ENCODE measurements at places on chromosomes 2 and 18.

DNA sequence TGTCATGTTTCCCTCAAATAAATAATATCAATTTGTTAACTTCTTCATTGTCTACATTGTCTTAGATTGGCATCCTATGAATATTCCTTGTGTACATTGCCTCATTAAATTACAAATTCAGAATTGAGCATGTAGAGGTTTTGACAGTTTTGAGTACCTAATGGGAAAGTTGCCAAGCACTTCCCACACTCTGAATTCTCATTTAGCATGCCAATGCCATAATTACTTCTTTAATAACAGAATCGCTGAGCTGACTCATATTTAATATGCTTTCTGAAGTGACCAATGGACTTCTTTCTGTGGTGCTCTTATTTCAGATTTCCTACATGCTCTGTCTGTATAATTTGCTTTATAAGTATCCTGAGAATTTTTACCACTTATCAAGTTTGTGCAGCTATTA is 114.4 kb upstream of the NOL4 start:
- DNase-seq: no peak

GRCh38 chr2:26873286-26873983 is 25.5 kb downstream of the DPYSL5 start:
- DNase-seq: no peak

- no peak for DNase-seq
These were observed 191.0 kb downstream of the ZEB2 start for GRCh38 chr2:144328938-144329337.

GRCh38 chr2:6337472-6337820 is 528.3 kb downstream of the CMPK2 start:
- DNase-seq: no peak

DNA sequence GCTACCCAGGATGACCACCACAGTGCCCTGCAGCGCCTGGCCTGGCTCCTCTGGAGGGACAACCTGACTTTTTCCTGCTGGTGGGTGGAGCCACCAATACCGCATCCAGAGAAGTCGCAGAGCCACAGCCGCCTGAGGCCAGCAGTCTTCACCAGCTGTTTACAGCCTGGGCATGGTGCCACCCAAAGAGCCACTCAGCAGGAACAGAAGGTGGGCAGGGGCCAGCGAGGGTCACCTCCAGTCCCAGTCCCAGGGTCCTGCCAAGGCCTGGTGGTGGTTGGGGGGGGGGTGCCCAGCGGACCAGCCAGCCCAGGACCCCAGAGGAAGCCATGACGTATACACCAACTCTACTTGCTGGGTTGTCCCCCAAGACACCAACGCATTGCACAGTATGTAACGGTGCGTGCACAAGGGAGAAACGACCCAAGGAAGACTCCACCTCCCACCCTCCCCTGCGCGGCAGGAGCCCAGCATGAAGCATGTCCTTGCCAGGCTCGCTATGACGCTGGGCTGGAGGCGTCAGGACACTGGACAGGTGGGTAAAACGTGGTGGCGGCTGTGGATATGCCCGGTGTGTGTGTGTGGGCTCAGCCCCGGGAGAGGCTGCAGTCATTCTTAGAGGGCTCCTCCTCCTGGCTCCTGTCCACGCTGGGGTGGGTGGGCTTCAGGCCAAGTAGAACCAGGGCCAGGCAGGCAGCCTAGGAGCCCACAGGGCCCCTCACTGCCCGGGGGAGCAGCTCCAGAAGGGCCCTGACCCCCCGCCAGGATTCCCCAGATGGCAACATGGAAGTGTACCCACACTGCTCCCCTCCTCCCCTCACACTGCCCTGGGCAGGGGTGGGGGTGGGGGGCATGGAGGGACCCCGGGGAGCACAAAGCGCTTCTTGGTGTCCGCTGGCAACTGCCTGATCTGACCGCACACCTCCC is 49.3 kb downstream of the HS6ST1 start:
- no peak for DNase-seq

- no peak for DNase-seq
These were observed 1.5 kb upstream of the SLC30A3 start for GRCh38 chr2:27264253-27264752.

DNA sequence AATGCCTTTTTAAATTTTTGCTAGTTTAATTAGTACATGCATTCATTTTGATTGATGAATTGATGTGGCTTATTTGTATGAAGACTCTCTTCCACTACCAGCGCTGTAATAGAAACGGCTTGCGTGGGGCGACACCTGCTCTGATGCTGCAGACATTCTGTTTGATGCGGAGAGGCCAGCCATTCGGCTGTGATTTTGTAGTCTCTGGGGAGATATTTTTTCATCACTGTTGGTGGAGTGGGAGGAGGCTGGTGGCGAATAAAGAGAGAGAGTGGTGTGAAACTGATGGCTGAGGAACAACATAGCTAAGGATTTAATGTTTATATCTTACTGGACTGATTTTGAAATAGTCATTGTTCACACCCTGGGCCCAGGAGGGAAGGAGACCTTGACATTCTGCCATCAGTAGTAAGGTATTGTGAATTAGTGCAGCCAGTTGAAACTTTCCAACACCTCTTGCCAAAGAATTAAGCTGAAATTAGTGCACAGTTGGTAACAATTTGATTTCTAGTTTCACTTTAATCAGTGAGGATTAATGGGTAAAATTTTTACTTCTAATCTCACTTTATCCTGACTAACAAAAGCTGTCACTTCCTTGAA is 224.1 kb downstream of the MTX2 start:
- DNase-seq: no peak

DNA sequence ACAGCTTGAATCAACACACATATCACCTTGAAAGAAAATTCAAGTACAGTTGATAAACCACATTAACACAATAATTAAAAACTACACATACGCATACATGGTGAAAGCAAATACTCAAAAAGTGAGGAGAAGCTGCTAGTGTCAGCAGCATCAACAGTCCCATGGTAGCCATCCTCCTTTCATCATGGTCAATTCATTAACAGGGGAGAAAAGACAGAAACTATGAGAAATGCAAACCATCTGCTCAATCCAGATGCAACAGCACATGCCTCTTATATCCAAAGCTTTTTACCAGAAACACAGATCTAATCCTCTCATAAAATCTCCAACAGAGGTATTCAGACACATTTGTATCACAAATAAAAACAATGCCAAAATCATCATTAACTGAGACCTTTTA is 81.9 kb upstream of the CHRNA1 start:
- DNase-seq: no peak

GRCh38 chr18:23884681-23885375 is 129.7 kb upstream of the TTC39C start:
- no peak for DNase-seq

Measured in stimulated activated CD4-positive, alpha-beta T cell treated with anti-CD3 and anti-CD28 coated beads, Interleukin-12 subunit alpha, Interleukin-12 subunit beta, amount 100 ng/mL, for 24 hours (primary cell).